ENCODE measurements at places on chromosomes 2 and 18. TPM values are rescaled to one million over a fixed set of nuclear protein-coding genes. Genes with fewer than 3 reads are reported as not detected.
A peak's percentile ranks its signal among the peaks of the same experiment; 100 is the strongest.

RSAD2 gene
- 4.4 TPM for total RNA-seq

FAM110C gene
- total RNA-seq, result 13.5 TPM

ABCB11 gene
- 7.2 TPM for total RNA-seq

- DNase-seq, result no peak
Measured at GRCh38 chr2:237433920-237434676, 20.1 kb upstream of the COL6A3 start.

ABHD3 gene
- 12.2 TPM for total RNA-seq

VSNL1 gene
- 1.8 TPM for total RNA-seq

DNA sequence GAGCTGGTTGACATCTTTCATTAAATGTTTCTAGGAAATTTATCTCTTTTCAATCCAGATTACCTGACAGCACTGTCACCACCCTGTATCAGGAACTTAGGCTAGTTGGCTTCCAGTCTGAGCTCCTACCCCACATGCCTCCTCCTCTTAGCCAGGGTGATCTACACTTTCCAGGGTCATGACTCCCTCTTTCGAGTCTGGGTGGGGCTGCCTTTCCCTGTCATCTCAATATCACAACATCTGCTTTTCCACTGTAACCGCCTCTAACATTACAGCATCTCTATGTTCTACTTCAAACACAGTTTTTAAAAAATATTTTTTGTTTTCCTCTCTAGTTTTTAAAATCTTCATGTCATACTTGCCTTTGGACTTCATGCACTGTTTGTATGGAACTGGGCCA is 129.2 kb downstream of the RBMS1 start:
- DNase-seq, result no peak

GRCh38 chr2:211281430-211282073 is 725.2 kb downstream of the CPS1 start:
- DNase-seq, result no peak

GRCh38 chr2:207200136-207200535 is 34.4 kb upstream of the KLF7 start:
- no peak for DNase-seq

GRCh38 chr2:58594175-58594574 is 353.1 kb upstream of the FANCL start:
- no peak for DNase-seq

GRCh38 chr18:10242936-10243680 is 211.3 kb upstream of the APCDD1 start:
- no peak for DNase-seq

TPO gene
- total RNA-seq, result 2.9 TPM

- DNase-seq, result no peak
Measured at GRCh38 chr2:7479603-7480002, 562.4 kb downstream of the RNF144A start.

- DNase-seq, result no peak
Measured at GRCh38 chr2:133303150-133303549, 265.1 kb downstream of the NCKAP5 start.

DNA sequence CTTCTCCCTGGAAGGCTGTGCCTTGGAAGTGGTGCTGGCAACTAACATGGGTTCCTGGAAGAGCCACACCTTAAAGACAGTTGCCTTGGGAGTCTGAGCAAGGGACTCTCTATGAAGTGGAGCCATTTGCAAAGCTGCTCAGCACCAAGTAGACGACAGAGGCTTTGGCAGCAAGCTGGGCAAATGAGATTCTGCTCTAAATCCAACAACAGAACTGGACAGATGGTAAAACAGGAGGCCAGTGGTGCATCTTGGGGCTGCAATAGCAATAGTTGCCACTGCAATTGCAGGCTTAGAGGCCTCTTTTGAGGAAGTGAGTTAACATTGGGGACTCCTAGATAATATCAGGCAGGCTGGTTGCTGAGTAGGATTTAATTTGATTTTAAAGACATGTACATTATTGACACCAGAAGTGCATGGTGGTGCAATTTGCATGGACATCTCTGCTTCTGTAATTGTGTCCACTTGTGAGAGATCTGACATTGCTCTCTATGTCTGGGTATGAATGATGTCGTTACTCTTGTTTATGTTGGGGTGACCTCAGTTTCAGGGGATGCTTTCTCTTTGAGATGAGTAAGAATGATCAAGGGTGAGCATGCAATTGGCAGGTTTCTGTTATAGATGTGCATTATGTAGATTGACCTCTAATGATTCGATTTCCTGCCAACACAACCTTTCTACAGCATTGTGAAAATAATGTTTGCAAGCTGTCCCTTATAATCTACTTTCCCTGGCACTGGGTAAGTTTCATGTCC is 568.3 kb upstream of the MEX3C start:
- no peak for DNase-seq

DNA sequence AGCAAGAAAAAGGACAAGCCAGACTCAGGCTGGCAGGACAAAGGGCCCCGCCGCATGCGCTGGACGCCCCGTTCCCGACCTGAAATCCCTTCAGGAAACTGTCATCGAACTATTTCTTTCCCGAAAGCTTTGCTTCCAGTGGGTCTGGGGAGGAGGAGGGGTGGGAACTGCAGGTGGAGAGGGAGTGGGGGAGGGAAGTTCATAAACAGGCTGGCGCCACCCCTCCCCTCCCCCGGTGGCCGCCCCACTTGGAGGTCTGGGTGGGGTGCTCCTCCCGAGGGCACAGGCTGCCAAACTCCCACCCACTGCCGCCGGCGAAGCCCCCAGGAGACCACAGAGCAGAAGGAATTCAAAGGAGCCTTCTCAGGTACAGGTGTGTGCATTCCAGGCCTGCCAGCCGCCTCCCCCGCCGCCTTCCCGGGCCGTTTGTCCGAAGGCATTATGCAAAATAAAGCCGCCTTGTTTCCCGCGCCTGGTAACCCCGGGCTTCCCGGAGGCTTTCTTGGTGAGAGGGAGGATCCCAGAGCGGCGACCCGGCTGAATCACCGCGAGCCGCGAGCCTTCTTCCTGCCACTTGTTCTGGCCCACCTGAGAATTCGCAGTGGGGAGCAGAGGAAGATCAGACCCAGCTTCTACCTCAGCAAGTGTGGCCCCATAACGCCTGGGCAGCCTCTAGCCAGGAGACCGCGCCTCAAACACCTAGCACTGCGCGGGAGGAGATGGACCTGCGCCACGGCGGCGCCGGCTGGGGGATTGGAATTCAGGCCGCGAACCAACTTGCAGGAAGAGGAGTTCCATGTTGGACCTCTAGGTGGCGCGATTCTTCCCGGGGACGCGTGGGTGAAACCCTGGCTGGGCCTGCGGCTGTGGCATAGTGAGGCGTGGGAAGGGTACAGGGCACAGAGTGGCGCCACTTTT is 101.9 kb downstream of the FOXI3 start:
- peak; percentile 85 for DNase-seq

- no peak for DNase-seq
Measured at GRCh38 chr2:10285191-10285555, 17.5 kb upstream of the HPCAL1 start.

DNA sequence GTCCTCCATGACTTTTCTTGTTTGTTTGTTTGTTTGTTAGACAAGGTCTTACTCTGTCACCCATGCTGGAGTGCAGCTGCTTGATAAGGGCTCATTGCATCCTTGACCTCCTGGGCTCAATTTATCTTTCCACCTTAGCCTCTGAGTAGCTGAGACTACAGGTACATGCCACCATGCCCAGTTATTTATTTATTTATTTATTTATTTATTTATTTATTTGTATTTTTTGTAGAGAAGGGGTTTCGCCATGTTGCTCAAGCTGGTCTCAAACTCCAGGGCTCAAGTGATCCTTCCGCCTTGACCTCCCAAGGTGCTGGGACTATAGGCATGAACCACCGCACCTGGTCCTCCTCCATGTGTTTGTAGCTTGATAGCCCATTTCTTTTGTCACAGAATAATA is 37.9 kb downstream of the NBEAL1 start:
- no peak for DNase-seq

TCF7L1 gene
- 6.7 TPM for total RNA-seq

NEU4 gene
- total RNA-seq, result 1.6 TPM

CCDC74B gene
- total RNA-seq, result 72.6 TPM

DNA sequence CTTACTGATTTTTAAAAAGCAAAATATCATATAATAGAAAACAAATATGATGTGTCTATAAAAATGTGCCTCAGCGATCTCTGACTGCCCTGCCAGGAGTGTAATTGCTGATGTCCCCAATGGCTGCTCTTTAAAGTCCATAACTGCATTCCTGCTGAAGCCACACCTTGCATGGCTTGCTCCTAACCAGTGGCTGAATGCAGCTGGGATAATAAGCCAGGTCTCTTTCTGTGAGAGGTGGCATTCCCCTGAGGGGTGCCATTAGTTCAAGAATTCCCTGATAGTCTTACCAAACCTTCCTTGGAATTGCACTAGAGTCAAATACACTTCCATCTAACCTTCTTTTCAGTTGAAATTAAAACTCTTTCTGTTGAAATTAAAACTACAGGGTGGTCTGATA is 125.8 kb upstream of the ZNF804A start:
- DNase-seq, result no peak

- no peak for DNase-seq
Measured at GRCh38 chr18:71304856-71305255, 1016.0 kb downstream of the SOCS6 start.

PAIP2B gene
- total RNA-seq, result 3.3 TPM

DNA sequence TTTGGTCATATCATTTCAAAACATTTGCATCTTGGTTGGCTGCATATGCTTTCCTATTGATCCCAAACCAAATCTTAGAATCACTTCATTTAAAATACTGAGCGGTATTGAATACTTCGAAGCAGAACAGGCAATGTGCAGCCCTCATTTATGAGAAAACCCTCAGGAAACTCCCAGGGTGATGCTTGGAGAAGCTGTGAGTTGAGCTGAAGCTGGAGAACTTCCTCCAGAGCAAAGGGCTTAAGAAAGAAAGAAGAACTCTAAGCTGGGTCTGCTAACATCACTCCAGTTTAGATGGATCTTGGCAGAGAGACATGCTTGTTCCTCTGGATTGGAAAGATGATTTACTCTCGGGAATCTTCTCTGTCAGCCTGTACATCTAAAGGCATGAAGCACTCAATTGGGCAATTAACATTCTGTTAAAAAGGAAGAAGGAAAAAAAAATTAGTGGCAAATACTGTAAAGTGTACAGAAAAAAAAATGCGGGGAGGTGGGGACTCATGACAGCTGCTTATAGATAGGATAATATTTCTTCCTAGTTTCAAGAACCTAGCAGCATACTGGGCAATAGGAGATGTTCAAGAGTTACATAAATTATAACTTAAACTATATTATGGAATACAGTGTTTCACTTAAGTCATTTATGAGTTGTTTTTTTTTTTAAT is 49.5 kb downstream of the ATIC start:
- DNase-seq, result no peak

TGOLN2 gene
- total RNA-seq, result 115 TPM

GAL3ST2 gene
- 2.8 TPM for total RNA-seq

GRCh38 chr2:62270728-62271127 is 74.8 kb downstream of the B3GNT2 start:
- peak; percentile 56 for DNase-seq

- no peak for DNase-seq
Measured at GRCh38 chr2:1773883-1774282, 29.6 kb upstream of the PXDN start.

All from testis (tissue), 5 donors.